ENCODE measurements at places on chromosomes 3 and 15.

DNA sequence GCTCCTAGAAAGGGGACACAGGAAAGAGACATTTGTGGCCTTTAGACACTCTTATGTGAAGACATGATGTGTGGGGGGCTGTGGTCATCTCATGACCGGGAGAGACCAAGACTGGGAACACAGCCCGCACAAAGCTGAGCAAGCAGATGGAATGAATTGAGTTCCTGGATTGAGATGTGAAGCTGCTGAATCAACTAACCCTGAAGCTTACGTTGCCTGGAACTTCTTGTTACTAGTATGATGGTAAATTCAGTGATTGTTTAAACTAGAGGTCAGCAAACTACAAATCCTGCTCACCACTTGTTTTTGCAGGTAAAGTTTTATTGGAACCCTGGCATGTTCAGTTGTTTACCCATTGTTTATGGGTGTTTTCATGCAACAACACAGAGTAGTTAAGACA lies 83.4 kb upstream of the BHLHE40 start:
- no peak overlapping the region for H3K27ac ChIP-seq
- H3K4me1 ChIP-seq = no peaks in the 10 kb centered on the region
- no peaks in the 10 kb centered on the region for H3K27me3 ChIP-seq
- DNase-seq = no peak

GRCh38 chr3:136621628-136622027 lies 130.6 kb downstream of the STAG1 start:
- no peak for DNase-seq
- H3K27ac ChIP-seq = no peak overlapping the region
- no peak overlapping the region for H3K4me3 ChIP-seq

GRCh38 chr3:23720885-23721284 lies 84.9 kb upstream of the UBE2E1 start:
- DNase-seq = no peak
- no peak overlapping the region for H3K27ac ChIP-seq
- H3K36me3 ChIP-seq = no peaks in the 10 kb centered on the region
- H3K4me1 ChIP-seq = no peaks in the 10 kb centered on the region

GRCh38 chr3:63910891-63911290 lies 1.3 kb downstream of the SCAANT1 start:
- H3K36me3 ChIP-seq = no peaks in the 10 kb centered on the region
- H3K4me3 ChIP-seq = peak overlapping the region; percentile 77
- no peak for DNase-seq
- peak overlapping the region; percentile 99 for H3K27ac ChIP-seq
- H3K4me1 ChIP-seq = no peaks in the 10 kb centered on the region

Measured in colonic mucosa (tissue), 4 donors.